Brain (organoid and tissue), 16 donors: ENCODE measurements at places on chromosomes 5 and 9.

GRCh38 chr5:72598401-72599064 is 91.3 kb upstream of the ZNF366 start:
- DNase-seq = no peak

DNA sequence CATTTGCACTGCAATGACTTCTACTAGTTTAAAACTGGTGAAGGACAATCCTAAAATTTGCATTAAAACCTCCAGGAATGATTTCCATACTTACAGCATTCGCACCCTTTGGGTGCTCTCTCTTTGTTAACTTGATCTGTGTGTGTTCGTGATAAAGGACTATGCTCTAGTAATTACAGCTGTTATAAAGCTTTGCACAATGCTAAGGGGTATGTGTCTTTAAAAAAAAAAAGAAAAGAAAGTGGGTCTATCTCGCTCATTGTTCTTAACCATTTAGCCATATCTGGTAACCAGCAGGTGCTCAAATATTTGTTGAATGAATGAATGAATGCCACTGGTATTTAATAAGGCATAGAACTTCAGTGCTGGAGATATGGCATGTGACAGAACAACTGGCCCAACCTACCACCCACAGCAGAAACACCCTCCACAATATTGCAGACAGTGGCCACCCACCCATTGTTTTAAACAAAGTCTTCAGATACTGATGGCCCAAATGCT is 8.7 kb downstream of the TRIM36 start:
- DNase-seq = no peak

DNA sequence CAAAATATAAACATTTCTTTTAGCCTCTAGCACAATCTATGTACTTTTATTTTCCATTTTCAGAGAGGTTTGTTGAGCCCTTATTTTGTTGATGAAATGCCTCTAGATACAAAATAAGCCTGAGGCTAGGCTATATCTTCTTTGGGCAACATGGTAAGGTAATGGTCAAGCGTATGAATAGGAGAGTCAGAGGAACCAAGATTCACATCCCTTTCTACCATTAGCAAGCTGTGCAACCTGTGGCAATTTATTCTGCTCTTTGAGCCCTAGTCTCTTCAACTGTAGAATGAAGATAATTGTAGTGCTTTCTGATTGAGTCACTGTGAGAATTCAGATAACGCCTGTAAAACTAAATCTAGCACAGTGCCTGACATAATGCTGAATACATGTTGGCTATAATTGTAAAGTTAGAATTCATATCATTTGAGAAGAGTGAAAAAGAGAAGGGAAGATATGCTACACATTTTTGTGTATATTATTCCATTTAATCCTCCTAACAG is 412.5 kb downstream of the CCDC171 start:
- DNase-seq = no peak

DNA sequence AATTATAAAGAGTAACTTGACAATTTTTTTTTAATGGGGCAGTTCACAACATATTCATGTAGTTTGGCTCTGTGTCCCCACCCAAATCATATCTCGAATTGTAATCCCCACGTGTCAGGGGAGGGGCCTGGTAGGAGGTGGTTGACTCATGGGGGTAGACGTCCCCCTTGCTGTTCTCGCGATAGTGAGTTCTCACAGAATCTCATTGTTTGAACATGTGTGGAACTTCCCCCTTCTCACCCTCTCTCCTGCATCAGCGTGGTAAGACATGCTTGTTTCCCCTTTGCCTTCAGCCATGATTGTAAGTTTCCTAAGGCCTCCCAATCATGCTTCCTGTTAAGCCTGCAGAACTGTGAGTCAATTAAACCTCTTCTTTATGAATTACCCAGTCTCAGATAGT is 40.7 kb downstream of the FBXW11 start:
- DNase-seq = no peak

GRCh38 chr5:41954286-41954685 is 29.2 kb downstream of the FBXO4 start:
- no peak for DNase-seq

DNA sequence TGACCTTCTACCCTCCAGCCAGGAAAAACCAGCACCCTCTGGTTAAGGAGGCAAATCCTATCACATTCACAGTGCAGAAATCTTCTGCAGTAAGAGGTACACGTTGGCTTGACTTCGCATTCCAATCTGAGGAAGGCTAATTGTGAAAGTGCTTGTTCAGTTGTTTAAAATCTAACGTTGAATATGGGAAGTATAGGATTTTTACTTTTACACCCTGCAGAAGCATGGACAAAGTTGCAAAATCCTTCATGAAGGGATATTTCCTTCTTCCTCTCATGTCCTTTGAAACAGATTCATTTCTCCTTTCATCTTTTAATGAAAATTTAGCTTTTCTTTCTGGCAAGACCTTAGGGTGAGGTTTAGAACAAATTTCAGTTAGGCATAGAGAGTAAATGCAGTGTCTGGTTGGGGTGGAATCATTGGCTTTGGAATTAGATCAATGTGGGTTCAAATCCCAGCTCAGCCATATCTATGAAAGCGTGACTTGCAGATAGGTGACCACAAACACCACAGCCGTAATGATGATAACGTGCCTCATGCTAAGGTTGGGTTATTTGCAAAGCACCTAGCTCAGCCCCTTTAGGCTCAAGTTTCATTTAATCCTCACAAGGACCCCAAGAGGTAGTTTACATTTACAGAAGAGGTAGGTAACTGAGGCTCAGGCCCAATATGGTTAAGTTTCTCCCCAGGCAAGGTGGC is 42.2 kb upstream of the C5orf58 start:
- DNase-seq = no peak

GRCh38 chr5:74950836-74951515 is 84.8 kb upstream of the FAM169A start:
- no peak for DNase-seq

DNA sequence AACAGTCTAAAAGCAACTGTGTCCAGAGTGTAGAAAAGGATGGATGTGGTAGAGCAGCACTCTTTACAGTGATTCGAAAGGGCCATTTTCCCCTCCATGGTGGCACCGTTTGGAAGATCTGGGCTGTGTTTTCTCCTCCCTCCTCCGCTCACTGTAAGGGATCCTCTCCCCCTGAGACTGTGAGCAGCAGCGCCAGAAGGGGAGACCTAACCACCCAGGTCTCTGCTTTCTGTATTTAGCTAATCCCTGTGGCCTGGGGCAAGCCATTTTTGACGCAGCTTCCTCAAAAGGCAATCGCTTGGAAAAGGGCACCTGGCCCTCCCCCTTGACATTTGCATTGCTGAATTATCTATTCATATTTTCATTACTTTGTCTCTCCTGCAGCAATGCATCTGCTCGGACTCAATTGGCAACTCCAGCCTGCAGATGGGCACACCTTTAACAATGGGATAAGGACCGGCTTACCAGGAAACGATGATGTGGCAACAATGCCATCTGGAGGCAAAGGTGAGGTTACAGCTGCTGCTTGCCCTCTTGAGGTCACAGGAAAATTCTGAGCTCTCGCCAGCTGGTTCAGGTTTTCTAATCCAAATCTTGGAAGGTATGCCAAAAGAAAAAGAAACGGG is 244.3 kb upstream of the WWC1 start:
- DNase-seq = peak; percentile 92

DNA sequence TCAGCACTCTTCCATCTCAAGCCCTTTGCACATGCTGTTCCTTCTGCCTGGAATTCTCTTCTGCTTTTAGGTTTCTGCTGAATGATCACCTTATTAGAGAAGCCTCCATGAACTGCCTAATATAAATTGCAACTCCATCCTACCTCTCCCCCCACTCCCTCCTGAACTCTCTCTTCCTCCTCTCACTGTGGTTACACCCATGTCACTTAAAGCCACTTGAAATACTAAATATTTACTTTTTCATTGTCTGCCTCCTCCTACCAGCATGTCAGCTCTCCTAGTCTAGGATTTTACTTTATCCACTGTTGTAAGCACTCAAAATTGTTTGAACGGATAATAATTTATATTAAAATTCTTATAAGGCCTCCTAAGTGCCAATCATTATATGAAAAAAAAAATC is 43.8 kb downstream of the ACTL7B start:
- DNase-seq = no peak

- DNase-seq = no peak
Measured at GRCh38 chr5:37888476-37888875, 48.6 kb upstream of the GDNF start.

DNA sequence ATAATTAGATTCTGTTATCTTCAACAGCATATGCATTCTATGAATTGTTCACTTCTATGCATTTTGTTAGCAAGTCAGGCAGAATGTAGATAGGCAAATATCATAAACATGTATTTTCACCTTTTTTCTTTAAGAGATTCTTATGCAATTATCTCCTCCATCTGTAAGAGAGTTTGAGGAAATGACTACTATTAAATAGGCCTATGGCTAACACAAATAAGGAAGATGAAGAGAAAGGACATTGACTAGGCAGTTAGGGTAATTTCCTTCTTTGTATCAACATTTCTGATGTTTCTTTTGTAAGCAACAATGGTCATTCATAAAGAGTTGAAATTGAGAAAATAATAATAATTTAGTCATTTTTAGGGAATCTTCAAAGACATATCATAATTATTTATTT is 145.2 kb upstream of the CDH12 start:
- DNase-seq = no peak

GRCh38 chr5:177427211-177427822 is 841 bp downstream of the GRK6 start:
- DNase-seq = no peak

DNA sequence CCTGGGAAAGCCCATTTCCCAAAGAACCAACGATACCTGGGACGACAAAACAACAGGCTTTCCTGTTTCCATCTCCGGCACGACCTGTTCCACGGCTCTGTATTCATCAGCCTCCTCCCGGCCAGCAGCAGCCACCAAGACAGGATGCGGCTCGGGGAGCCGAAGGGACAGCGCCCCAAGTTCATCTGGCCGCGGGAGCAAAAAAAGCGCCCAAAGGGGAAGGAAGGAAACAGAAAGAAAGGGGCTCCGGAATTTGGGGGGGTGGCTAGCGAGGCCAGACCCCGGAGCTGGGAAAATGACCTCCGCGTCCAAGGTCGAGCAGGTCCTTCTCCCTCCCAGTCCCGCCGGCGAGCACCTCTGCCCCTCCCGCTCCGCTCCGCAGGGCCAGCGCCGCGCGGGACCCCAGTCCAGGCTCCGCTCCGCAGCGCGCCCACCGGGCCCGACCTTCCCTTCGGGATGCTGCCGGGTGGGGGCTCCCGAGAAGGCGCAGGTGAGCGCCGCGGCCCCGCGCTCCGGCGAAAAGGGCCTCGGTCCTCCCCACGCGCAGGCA is 608 bp downstream of the ELOVL7 start:
- DNase-seq = peak; percentile 6

DNA sequence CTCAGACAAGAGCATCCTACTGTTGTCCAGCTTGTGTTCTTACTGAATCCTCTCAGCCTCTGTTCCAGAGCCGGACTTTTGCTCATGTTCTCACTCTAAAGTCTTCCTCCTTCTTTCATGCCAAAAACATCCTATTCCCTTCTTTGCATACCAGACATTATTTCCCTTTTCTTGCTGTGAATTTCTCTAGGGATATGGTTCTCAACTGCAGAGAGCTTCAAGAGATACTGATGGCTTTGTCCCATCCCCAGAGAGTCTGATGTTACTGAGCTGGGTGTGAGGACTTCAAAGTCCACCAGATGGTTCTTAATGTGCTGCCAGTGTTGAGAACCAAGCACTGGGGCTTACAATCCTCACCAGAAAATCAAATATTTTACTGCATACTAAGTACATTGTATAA is 98.6 kb upstream of the FER start:
- no peak for DNase-seq

GRCh38 chr9:125694478-125694877 is 12.5 kb downstream of the MAPKAP1 start:
- DNase-seq = no peak

DNA sequence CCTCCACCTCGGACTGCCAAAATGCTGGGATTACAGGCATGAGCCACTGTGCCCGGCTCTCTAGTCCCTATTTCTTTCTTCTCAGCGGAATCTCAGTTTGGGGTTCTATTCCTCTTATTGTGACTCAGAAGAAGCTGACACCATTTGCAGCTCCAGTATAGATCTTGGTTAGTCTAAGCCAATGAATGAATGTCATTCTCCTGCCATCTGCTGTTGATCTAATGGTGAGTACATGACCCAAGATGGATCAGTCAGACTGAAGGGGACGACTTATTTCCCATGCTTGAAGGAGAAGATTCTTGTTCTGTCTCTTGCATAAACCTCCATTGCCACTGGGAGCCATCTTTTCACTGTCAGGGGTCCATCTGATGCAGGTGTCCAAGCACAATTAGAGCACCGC is 76.0 kb upstream of the KLF9 start:
- no peak for DNase-seq

- DNase-seq = no peak
Measured at GRCh38 chr9:106954558-106954957, 91.6 kb downstream of the ZNF462 start.

DNA sequence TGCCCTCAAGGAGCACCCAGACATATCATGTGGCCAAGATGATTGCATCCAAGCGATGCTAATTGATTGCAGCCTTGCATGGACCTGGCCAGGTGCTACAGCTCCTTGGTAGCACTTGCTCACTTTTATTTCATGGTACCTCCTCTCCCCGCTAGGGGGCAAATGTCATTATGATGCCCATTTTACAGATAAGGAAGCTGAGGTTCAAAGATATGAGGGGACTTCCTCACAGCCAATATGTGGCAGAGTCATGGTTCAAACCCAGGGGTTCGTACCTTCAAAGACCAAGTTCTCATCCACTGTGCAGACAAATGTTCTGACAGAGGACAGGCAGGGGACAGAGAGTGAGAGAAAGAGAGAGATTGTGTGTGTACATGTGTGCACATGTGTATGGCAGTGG is 21.9 kb upstream of the KCNMB1 start:
- DNase-seq = no peak

DNA sequence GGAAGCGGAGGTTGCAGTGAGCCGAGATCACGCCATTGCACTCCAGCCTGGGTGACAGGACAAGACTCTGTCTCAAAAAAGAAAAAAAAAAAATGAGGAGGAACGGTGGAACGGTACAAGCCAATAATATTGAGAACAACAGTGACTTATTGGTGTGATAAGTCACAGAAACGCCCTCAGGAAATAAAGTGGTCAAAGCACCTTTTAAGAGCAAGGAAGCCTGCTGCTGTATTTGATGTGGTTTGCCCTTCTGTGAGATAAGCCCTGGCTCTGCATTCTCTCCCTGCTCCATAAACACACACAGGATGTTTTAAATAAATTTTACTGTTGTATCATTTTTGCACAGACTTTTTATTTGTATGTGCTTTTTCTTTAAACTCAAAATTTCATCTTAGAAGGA is 269.9 kb upstream of the MSX2 start:
- no peak for DNase-seq

GRCh38 chr9:15386465-15386864 is 36.2 kb upstream of the SNAPC3 start:
- DNase-seq = no peak

DNA sequence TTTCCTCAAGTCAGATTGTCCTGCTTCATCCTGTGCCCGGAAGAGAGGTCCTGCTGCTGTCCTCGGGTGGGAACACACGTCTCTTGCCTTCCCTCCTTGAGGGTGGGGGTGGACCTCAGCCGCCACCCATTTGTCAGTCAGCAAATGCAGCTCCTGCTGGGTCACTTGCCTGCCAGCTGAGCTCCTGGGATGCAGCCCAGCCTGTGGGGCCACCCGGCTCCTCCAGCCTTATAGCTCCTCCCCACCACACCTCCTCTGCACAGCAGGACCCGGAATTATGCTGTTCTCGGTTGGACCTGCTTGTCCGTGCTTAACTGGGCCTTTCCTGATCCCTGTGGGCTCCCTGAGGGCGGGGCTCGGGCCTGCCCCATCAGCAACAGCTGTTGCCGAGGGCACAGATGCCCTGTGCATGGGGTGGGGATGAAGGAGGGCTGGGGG is 52.7 kb downstream of the RXRA start:
- peak; percentile 52 for DNase-seq
